ENCODE measurements at places on chromosomes 3 and 15. TPM values are rescaled to one million over a fixed set of nuclear protein-coding genes. Genes with fewer than 3 reads are reported as not detected.

DNA sequence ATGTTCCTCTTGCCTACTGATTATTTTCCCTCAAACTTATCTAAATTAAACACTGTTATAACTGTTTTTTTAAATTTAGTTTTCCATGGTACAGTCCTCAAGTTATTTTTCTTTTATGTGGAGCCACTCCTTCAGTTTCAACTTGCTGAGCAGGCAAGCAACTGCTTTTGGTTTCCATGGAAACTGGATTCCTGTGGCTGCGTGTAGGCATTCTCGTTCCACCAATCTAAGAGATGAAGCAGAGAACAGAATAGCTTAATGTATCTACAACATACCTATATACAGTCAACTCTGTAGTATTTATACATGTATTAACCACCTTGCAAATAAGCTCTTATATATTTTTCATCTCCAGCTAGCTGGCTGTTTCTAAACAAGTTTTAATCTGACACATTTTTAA is 25.8 kb upstream of the ANXA2 start:
- peak; percentile 83 for DNase-seq

Gene ROBO1
- total RNA-seq = 19.5 TPM

DNA sequence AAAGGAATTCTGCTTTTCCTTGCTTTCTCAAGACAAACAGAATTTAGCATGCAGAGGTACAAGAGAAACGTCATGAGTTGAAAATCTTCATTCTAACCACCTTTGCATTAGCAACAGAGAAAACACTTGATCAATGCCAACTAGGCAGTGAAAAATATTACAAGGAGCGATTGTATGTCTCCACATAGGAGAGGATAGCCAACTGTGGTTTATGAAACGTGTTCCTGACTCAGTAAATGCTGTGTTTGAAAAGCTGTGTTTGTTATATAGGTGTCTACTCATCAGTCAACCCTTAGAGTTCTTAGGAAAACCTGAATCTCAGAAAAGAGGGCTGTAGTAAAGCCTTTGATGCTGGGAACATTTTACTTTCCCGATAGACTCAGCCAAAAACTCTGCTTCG is 102.4 kb downstream of the FRMD4B start:
- DNase-seq = no peak

DNA sequence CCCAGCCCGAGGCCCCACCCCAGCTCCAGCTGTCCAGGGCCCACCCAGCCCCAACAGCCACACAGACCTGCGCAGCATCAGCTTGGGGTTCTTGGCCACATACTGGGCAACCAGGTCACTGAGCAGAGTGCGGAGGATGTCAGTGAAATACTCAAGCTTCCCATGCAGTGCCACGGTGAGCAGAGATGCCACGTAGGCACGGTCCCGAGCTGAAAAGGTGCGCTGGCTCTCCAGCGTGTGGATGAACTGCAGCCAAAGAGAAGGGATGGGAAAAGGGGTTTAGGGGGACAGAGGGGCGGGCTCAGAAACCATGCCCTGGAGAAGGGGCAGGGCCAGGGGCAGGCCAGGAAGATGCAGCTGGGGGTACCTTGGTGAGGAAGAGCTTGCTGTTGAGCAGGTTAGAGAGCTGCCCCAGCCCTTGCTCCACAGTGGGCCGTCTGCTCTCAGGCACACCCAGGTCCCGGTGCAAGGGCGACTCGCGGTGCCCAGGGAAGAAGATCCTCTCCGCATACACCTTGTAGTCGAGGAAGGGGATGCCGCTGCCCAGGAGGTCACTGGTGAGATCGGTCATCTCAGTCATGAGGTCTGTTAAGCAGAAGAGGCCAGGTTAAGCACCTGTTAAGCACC is 17.4 kb downstream of the PLXNB1 start:
- DNase-seq = no peak

GRCh38 chr3:100264242-100264641 is 3.5 kb downstream of the TBC1D23 start:
- no peak for DNase-seq

Gene STAC
- total RNA-seq = 3.5 TPM
